ENCODE measurements at places on chromosomes 11 and 22.
A peak's percentile ranks its signal among the peaks of the same experiment; 100 is the strongest.

- DNase-seq = no peak
Measured at GRCh38 chr22:47597041-47597440, 834.6 kb downstream of the TBC1D22A start.

DNA sequence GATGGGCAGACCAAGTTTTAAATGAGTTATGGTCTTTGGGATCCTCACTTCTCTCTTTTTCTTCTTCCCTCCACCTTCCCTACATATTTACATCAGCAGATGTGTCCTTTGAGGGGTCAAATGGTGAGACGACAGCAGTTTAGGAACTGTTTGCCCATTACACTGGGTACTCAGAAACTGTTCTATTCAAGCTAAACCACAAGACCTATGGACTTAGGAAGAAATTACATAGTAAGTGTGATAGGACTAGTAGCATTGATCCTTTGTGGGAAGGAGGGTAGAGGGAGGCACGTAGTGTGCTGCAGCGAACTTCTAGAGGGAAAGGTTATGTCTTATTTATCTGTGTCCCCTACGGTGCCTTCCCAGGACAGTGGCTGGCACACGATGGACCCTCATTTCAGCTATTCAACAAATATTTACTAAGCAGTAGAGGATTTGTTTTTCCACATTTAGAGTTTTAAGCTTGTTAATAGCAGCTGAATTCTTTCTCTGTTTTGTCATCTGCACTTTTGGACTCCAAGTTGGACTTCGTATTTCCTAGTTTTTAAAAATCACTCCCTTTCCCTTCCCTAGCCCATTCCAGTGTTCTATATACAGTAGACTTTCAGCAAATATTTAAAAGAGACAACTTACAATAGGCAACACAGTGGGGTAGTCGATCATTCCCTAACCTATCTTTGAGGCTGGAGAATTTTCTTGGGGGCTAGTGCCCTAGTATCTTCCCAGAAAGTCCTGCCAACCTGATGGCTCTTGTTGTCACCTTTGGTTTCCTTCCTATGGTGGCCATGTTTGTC, 13.9 kb downstream of the FZD4 start:
- DNase-seq = no peak

GRCh38 chr11:22832315-22833015, 2.9 kb upstream of the SVIP start:
- no peak for DNase-seq

DNA sequence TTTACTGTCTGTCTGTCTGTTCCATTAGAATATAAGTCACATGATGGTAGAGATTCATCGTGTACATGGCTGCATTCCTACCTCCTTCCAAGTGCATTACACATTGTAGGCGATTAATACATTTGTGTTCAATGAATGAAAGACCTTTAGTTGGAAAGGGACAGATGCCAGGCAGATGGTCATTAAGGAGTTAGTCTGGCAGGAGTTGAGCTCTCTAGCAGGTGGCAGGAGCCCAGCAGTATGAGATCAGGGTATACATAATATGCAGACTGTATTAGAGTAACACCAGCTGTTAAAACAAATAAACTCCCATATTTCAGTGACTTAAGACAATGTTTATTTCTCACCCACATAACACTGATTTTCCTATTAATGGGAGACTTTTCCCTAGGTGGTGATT, 147.7 kb upstream of the LARGE1 start:
- DNase-seq = no peak

- DNase-seq = no peak
Measured at GRCh38 chr11:122103321-122103720, 12.7 kb downstream of the BLID start.

DNA sequence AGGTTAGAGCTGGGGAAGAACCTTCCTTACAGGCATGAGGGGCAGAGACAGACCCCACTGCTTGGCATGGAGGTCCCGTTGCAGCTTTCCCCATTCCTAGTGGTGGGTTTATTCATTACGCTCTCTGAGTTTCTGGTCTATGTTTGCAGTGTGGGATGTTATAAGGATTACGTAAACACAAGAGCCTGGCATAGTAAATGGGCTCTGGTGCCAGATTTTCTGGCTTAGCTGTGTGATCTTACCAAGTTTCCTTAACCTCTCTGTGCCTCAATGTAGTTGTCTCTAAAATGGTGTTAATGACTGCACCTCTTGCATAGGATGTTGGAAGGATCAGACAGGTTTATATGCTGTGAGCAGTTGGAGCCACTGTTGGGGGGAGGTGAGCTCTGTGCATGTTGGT, 15.1 kb downstream of the DTX4 start:
- DNase-seq = no peak

DNA sequence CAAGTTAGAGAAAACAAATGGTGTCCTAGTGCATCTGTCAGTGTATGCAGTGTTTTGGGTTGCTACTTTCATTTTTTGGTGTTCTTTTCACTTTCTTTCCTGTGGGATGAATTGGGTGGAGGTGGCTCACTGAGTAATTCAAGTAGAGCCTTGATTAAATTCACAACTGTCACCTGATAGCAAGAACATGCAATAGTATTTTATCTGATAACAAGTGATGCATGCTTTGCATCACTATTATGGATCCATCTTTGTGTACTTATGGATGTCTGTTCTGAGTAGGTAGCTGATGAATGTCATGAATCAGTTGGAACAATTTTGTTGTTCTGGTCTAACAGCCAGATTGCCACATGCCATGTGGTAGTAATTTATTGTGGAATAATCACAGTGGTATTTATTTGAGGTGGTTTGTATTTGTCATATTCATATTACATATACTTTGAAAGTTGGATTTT, 87.5 kb downstream of the DDX10 start:
- DNase-seq = no peak

- no peak for DNase-seq
Measured at GRCh38 chr22:24763872-24764485, 10.5 kb downstream of the PIWIL3 start.

GRCh38 chr11:61949169-61950034, 749 bp upstream of the BEST1 start:
- peak; percentile 74 for DNase-seq

GRCh38 chr11:60305906-60306619, 21.0 kb upstream of the MS4A6E start:
- DNase-seq = no peak

DNA sequence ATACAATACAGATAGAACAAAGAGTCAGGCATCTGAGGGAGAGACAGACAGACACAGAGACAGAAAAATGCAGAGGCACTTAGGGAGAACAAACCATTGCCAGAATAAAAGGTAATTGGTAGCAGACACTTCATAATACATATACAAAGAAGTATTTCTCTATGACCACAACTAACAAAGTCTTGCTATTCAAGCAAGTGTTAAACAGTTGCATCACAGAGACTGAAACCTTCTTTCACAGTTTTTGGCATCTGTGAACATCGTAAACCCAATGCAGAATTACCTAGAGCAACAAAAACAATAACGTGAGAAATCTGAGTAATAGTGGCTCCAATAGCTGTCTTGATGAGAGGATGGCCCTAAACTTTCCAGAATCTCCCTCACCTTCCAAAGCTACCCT, 116.4 kb downstream of the BLID start:
- DNase-seq = no peak

GRCh38 chr11:36000616-36001190, 56.8 kb downstream of the LDLRAD3 start:
- DNase-seq = no peak

GRCh38 chr11:7582338-7582985, 68.7 kb downstream of the PPFIBP2 start:
- DNase-seq = no peak

- DNase-seq = no peak
Measured at GRCh38 chr11:70230840-70231710, 28.0 kb downstream of the FADD start.

DNA sequence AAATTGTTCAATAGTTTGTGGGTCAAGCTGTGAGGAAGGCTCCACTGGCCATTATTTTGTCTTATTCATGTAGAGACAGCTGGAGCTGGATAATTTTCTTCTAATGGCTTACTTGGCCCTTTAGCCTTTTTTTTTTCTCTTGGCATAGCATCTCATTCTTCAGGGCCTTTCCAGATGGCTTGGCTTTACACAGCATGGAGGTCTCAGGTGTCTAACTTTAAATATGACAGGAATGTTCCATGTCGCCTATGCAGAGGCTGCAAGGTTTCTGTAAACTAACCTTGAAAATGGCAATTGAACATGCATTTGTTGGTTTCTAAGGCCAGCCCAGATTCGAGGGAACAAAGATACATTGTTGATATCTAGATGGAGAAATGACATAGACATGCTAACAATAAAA, 247.9 kb upstream of the CNTN5 start:
- no peak for DNase-seq

- DNase-seq = no peak
Measured at GRCh38 chr22:32058656-32059260, 15.7 kb downstream of the SLC5A1 start.

DNA sequence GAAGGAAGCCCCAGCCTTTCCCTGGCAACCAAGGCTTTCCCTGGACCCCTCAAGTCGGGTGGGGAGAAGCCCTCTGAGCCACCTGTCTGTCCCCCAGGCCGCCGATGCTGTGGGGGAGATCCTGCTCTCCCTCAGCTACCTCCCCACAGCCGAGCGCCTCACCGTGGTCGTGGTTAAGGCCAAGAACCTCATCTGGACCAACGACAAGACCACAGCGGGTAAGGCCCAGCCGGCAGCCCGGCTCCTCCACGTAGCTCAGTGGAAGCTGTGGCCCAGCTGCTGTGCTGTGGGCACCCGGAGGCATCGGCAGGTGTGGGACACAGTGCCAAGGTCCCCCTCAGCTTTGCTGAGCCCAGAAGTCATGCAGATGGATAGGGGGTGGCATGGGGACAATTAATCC, 12.2 kb upstream of the RHOD start:
- DNase-seq = no peak

- DNase-seq = no peak
Measured at GRCh38 chr11:44622721-44623258, 57.3 kb downstream of the CD82 start.
